Adrenal gland (tissue), 19 donors: ENCODE measurements at places on chromosomes 2 and 18. TPM values are rescaled to one million over a fixed set of nuclear protein-coding genes. Genes with fewer than 3 reads are reported as not detected.

The SFT2D3 gene
- 5.1 TPM for total RNA-seq

The MROH2A gene
- not detected for total RNA-seq

The CD302 gene
- 72.1 TPM for total RNA-seq

The TDRD15 gene
- total RNA-seq = not detected

The TFPI gene
- 104 TPM for total RNA-seq

The DYNAP gene
- not detected for total RNA-seq

The CAVIN2 gene
- 35.8 TPM for total RNA-seq

The ZNF519 gene
- total RNA-seq = 5.5 TPM

The PDE11A gene
- 1.0 TPM for total RNA-seq

The RNF181 gene
- total RNA-seq = 175 TPM

The ITGA4 gene
- 3.9 TPM for total RNA-seq

The CPLX4 gene
- total RNA-seq = not detected

The KLHL14 gene
- total RNA-seq = 4.5 TPM

The DBI gene
- total RNA-seq = 60.6 TPM

DNA sequence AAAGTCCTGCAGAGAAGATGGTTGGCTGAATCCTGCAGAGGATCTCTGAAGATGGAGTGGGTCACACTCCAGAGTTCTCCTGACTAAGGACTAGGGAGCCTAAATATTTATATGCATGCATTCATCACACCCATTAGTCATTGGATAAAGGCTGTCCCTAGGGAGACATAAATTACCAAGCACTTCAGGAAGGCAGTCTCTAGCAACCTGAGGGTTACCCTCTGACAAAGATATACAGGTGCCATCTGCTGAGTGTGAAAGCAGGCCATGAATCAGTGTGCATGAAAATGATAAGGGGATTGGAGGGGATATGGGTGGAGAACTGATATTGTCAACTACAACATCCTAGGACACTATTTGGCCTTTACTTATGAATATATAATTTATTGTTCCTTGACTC lies 294.8 kb upstream of the DDX18 start:
- H3K27me3 ChIP-seq = no peaks in the 10 kb centered on the region
- no peak overlapping the region for H3K4me3 ChIP-seq
- H3K36me3 ChIP-seq = no peaks in the 10 kb centered on the region
- H3K27ac ChIP-seq = no peak overlapping the region

GRCh38 chr2:161713706-161714105 lies 89.5 kb downstream of the SLC4A10 start:
- H3K27me3 ChIP-seq = no peaks in the 10 kb centered on the region
- no peak overlapping the region for H3K27ac ChIP-seq
- H3K36me3 ChIP-seq = no peaks in the 10 kb centered on the region
- H3K4me3 ChIP-seq = no peak overlapping the region

DNA sequence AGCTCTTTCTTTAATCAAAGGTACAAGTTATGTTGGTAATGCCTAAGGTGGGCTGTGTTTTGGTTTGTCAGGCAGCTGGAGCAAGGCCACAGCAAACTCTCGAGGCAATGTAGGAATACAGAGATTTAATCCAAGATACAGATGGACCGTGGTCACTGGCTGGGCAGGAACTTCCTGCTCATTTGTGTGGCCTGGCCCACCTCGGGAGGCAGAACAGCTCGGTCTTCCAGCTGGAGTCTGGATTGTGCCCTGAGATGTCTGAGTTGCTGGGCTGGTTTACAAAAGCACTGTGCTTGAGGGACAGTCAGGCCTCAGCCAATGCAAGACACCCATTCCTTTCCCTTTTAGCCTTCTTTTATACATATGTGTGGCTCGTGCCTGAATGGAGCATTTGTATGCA lies 506.1 kb upstream of the SALL3 start:
- DNase-seq = no peak
- H3K27me3 ChIP-seq = no peaks in the 10 kb centered on the region
- H3K27ac ChIP-seq = no peak overlapping the region
- H3K36me3 ChIP-seq = no peaks in the 10 kb centered on the region

DNA sequence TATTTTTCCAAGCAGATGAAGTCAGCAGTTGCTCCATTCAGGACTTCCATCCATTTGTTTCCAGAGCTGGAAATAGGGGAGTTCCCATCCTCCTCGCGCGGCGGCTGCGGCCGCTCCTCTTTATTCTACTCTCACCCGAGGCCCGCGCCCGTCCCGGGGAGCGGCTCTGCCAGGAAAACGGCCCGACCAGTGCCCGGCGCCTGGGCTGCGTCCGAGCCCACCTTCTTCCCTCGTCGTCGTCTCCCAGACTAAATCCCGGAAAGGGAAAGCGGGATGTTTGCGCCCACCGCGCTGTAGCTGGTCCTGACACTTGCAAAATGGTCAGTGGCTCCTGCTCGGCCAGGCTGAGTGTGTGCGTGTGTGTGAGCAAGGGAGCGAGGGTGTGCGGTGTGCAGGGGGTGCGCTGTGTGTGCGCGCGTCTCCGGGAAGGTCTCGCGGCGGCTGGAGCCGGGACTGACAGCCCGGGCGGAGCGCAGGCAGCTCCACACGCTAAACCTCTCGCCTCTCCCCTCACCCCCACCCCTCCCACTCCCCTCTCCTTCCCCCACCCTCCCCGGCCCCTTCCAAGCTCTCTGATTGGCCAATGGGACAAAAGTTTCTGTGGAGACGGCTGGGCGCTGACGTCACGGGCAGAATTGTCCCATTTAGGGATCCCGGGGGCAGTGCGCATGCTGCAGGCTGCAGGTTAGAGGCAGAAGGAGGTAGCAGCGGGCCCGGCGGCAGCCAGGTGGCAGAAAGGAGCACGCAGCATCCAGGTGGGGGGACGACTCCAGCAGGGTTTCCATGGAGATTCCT lies at the start of gene NOL4:
Gene NOL4, minus strand, starts transcription at position 491 of the 795 bp plus-strand sequence. CDS start 1,660 bp downstream, outside the sequence.
- peaks cover 30% of the 10 kb centered on the region for H3K27me3 ChIP-seq
- peaks cover 18% of the 10 kb centered on the region for H3K4me1 ChIP-seq
- no peak within 1 kb of the TSS for H3K4me3 ChIP-seq
- H3K36me3 ChIP-seq = no peaks in the 10 kb centered on the region
- DNase-seq = no peak
- H3K27ac ChIP-seq = no peak within 1 kb of the TSS

DNA sequence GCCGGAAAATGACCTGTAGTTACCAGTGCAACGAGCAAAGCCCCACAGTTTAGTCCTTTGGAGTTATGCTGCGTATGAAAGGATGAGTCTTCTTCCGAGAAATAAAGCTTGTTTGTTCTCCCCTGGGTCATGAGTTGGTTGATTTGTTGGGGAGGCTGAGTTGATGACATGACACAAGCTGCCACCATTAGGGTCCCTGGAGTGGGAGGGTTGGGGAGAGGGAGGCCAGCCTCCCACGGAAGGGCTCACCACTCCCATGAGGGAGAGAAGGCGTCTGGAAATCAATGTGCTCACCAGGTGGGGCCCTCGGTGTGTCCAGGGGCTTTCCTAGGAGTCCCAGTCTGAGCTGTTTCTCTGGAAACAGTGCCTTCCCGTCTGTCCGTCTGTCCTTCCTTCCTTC lies 7.4 kb upstream of the DGKD start:
- H3K27me3 ChIP-seq = no peaks in the 10 kb centered on the region
- no peak overlapping the region for H3K27ac ChIP-seq
- DNase-seq = no peak
- H3K4me3 ChIP-seq = no peak overlapping the region

DNA sequence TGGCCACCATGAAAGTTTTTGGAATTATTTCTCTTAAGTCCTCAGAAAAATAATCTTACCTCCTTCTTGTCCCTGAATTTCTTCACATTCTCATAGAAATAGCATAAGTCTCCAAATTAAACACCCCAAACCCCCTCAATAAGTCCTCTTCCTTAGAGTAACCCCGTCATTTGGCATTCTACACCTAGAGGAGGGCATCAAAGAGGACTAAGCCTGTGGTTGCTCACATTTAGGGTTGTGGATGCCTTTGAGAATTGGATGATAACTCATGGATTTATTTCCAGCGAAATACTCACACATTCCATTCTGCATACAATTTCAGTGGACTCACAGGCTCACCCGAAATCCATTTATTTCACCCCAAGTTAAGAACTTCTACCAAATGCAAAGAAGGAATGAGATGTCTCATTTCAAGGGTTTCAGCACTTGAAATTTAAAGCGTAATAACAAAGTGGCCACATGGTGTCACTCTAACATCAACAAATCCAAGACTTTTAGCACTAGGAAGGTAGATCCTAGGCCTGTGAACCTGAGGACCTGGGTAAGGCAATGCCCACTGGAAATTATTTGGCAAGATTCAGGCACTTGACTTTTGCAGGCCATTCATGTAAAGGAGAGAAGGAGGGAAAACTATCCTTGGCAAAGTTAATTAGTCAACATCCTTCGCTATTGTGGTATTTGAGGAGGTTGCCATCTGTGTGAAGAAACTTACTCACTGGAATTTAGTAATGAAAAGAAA lies 24.6 kb downstream of the DYTN start:
- DNase-seq = peak; percentile 31
- H3K4me1 ChIP-seq = no peaks in the 10 kb centered on the region
- no peaks in the 10 kb centered on the region for H3K27me3 ChIP-seq
- no peak overlapping the region for H3K27ac ChIP-seq
- no peak overlapping the region for H3K4me3 ChIP-seq

DNA sequence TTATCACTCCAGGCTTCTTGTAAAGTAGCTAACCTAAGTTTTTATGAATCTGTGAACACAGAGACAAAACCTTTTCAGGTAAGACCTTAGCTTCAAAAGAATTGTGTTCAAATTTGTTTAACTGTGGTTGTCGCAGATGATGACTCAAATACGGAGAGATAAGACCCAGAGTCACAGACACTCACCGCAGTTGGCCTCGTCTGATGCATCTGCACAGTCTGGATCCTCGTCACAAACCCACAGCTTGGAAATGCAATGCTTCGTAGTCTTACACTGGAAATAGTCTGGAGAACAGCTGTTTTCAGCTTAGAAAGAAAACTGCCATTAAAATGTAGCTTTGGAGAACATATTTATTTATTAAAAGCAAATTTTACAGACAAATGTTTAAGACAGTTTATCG lies 1662.1 kb upstream of the NXPH2 start:
- no peak overlapping the region for H3K27ac ChIP-seq
- no peak overlapping the region for H3K4me3 ChIP-seq
- no peaks in the 10 kb centered on the region for H3K4me1 ChIP-seq

GRCh38 chr2:216495656-216496055 lies 3.0 kb upstream of the RPL37A start:
- no peak overlapping the region for H3K27ac ChIP-seq
- no peaks in the 10 kb centered on the region for H3K27me3 ChIP-seq
- peaks cover 37% of the 10 kb centered on the region for H3K4me1 ChIP-seq
- no peak overlapping the region for H3K4me3 ChIP-seq
- peaks cover 10% of the 10 kb centered on the region for H3K36me3 ChIP-seq

GRCh38 chr18:22088996-22089640 lies 80.3 kb upstream of the GATA6 start:
- H3K36me3 ChIP-seq = no peaks in the 10 kb centered on the region
- no peak overlapping the region for H3K4me3 ChIP-seq
- DNase-seq = no peak
- H3K27ac ChIP-seq = no peak overlapping the region
- no peaks in the 10 kb centered on the region for H3K4me1 ChIP-seq

GRCh38 chr18:21408681-21409080 lies 166.6 kb downstream of the GREB1L start:
- no peaks in the 10 kb centered on the region for H3K27me3 ChIP-seq
- no peak for DNase-seq
- H3K4me1 ChIP-seq = no peaks in the 10 kb centered on the region
- no peak overlapping the region for H3K27ac ChIP-seq

GRCh38 chr2:15527074-15527739 lies 33.9 kb downstream of the NBAS start:
- H3K27me3 ChIP-seq = no peaks in the 10 kb centered on the region
- DNase-seq = no peak
- no peaks in the 10 kb centered on the region for H3K4me1 ChIP-seq
- no peak overlapping the region for H3K4me3 ChIP-seq
- no peaks in the 10 kb centered on the region for H3K36me3 ChIP-seq
- H3K27ac ChIP-seq = no peak overlapping the region

GRCh38 chr2:129464036-129464435 lies 515.4 kb upstream of the RAB6C start:
- H3K36me3 ChIP-seq = no peaks in the 10 kb centered on the region
- DNase-seq = no peak
- H3K27ac ChIP-seq = no peak overlapping the region
- H3K4me3 ChIP-seq = no peak overlapping the region

- H3K36me3 ChIP-seq = no peaks in the 10 kb centered on the region
- H3K27ac ChIP-seq = no peak overlapping the region
- H3K27me3 ChIP-seq = no peaks in the 10 kb centered on the region
- H3K4me3 ChIP-seq = no peak overlapping the region
- no peaks in the 10 kb centered on the region for H3K4me1 ChIP-seq
Observed at GRCh38 chr18:30917651-30918050, 124.9 kb downstream of the DSC3 start.

DNA sequence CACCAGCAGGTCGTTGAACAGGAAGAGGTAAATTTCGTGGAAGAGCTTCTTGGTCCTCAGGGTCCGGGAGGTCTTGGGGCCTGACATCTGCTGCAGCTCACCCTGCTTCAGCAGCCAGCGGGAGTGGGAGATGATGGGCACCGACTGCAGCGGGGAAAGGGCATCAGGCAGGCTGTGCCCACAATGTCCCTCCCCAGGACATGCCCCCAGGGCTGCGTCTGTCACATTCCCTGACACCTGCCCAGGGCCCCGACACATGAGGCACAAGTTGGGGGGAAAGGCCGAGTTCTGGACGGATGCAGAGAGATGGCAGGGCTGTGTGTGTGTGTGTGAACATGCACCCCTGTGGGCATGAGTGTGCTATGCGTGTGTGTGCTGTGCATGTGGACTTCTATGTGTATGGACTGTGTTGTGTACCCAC lies 13.9 kb downstream of the SNORC start:
- no peak overlapping the region for H3K4me3 ChIP-seq
- no peak for DNase-seq
- no peaks in the 10 kb centered on the region for H3K4me1 ChIP-seq
- no peaks in the 10 kb centered on the region for H3K27me3 ChIP-seq
- H3K27ac ChIP-seq = no peak overlapping the region
- no peaks in the 10 kb centered on the region for H3K36me3 ChIP-seq

GRCh38 chr2:96111257-96111640 lies 5.1 kb downstream of the ADRA2B start:
- no peak for DNase-seq
- H3K4me1 ChIP-seq = no peaks in the 10 kb centered on the region
- peaks cover 10% of the 10 kb centered on the region for H3K27me3 ChIP-seq
- no peak overlapping the region for H3K27ac ChIP-seq

DNA sequence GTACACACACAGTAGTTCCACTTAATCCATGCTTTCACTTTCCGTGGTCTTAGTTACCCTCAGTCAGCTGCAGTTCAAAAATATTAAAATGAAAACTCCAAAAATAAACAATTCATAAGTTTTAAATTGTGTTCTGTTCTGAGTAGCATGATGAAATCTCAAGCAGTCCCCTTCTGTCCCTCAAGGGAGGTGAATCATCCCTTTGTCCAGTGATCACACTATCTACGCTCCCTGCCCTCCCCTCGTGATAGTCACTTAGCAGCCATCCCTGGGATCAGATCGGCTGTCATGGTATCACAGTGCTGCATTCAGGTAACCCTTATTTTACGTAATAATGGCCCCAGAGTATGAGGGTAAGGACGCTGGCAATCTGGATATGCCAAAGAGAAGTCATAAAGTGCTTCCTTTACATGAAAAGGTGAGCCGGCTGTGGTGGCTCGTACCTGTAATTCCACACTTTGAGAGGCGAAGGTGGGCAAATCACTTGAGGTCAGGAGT lies 5.8 kb upstream of the RTN4 start:
- DNase-seq = peak; percentile 79
- H3K36me3 ChIP-seq = no peaks in the 10 kb centered on the region
- peaks cover 16% of the 10 kb centered on the region for H3K4me1 ChIP-seq
- H3K27me3 ChIP-seq = no peaks in the 10 kb centered on the region
- H3K4me3 ChIP-seq = no peak overlapping the region
- peak overlapping the region; percentile 26 for H3K27ac ChIP-seq

GRCh38 chr2:240351826-240352426 lies 83.5 kb upstream of the GPC1 start:
- no peak for DNase-seq
- H3K27ac ChIP-seq = no peak overlapping the region
- H3K4me3 ChIP-seq = no peak overlapping the region
